ENCODE measurements at places on chromosomes 6 and 20.

DNA sequence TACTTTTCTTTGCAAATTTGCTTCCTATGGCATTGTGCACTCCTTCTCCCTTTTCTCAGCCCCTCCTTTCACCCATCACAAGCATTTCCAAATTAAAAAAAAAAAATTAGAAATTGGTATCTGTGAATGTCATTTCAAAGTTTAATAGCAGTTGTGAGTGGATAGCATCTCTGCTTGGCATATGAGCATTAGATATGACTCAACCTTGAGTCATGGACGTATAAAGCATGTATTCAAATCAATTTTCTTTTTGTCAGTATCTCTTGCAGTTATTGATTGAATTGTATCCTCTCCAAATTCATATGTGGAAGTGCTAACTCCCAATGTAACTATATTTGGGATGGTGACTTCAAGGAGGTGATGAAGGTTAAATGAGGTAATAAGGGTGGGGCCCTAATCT lies 60.1 kb upstream of the MAP3K7 start:
- no peak for DNase-seq
- no peaks in the 10 kb centered on the region for H3K4me1 ChIP-seq
- H3K27ac ChIP-seq, result no peak overlapping the region
- no peaks in the 10 kb centered on the region for H3K36me3 ChIP-seq
- no peaks in the 10 kb centered on the region for H3K27me3 ChIP-seq

- no peaks in the 10 kb centered on the region for H3K27me3 ChIP-seq
These were observed 18.9 kb downstream of the MAN1A1 start for GRCh38 chr6:119330520-119331113.

- H3K27me3 ChIP-seq, result no peaks in the 10 kb centered on the region
- H3K4me3 ChIP-seq, result no peak overlapping the region
- DNase-seq, result no peak
- H3K4me1 ChIP-seq, result peaks cover 7% of the 10 kb centered on the region
- H3K36me3 ChIP-seq, result no peaks in the 10 kb centered on the region
These were observed 351.2 kb downstream of the CDC5L start for GRCh38 chr6:44738601-44739146.

GRCh38 chr6:139338795-139339194 lies 35.7 kb downstream of the CITED2 start:
- H3K27me3 ChIP-seq, result no peaks in the 10 kb centered on the region
- H3K4me1 ChIP-seq, result peaks cover 4% of the 10 kb centered on the region
- H3K27ac ChIP-seq, result no peak overlapping the region
- DNase-seq, result no peak
- no peaks in the 10 kb centered on the region for H3K36me3 ChIP-seq

DNA sequence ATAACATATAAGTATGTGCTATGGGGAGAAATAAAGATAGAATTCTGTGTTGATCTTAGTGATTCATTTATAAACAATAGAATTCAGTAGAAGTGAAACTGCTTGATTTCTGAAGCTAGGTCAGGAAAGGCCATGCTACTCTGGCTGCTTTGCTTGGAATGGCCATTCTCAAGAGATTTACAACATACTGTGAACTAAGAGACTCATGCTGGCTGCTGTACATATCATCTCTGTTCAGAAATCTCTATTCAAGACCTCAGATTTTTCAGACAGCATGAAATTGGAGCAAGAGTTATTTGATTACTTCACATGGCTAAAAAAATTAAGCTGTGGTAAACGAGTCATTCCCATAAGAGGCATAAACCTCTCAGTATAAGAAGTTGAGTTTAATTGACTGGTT lies 662.6 kb downstream of the BCKDHB start:
- H3K4me3 ChIP-seq, result no peak overlapping the region
- H3K4me1 ChIP-seq, result no peaks in the 10 kb centered on the region
- DNase-seq, result no peak
- no peaks in the 10 kb centered on the region for H3K27me3 ChIP-seq
- H3K27ac ChIP-seq, result no peak overlapping the region

GRCh38 chr6:42010185-42010891 lies 40.0 kb upstream of the TAF8 start:
- H3K36me3 ChIP-seq, result no peaks in the 10 kb centered on the region
- H3K4me3 ChIP-seq, result no peak overlapping the region
- H3K27me3 ChIP-seq, result no peaks in the 10 kb centered on the region
- H3K27ac ChIP-seq, result no peak overlapping the region
- H3K4me1 ChIP-seq, result peaks cover 20% of the 10 kb centered on the region

Data from heart right ventricle (tissue), 16 donors.